ENCODE measurements at places on chromosomes 7 and 10. TPM values are rescaled to one million over a fixed set of nuclear protein-coding genes. Genes with fewer than 3 reads are reported as not detected.

The ARPC1A gene
- polyA plus RNA-seq = 149 TPM

The CCNJ gene
- polyA plus RNA-seq = 4.1 TPM

The CHAT gene
- not detected for polyA plus RNA-seq

The FKBP6 gene
- 0.50 TPM for polyA plus RNA-seq

The GIMAP8 gene
- polyA plus RNA-seq = 7.9 TPM

DNA sequence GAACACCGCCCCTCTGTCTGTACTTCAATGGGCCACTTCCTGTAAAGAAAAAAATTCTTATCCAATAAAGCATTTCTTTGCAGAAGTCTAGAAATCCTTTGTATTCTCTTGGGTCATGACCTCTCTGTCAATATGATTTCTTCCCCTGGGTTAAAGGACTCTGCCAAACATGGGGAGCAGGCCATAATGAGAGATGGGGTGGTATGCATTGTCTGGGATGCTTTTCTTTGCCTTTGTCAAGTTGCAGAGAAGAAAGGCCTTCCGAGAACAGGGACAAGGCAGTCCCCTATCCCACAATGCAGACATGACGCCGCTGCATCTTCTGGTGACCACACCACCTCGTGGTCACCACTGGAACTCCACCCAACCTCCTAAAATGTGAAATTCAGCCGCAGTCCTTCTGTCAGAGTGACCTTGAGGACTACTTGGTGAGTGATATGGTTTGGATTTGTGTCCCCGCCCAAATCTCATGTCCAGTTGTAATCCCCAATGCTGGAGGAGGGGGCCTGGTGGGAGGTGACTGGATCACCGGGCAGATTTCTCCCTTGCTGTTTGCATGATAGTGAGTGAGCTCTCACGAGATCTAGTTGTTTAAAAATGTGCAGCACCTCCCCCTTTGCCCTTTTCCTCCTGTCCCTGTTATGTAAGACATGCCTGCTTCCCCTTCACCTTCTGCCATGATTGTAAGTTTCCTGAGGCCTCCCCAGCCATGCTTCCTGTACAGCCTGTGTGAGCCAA is 15.2 kb upstream of the FRMPD2 start:
- peak; percentile 64 for DNase-seq
- H3K36me3 ChIP-seq = no peaks in the 10 kb centered on the region
- H3K27ac ChIP-seq = no peak overlapping the region
- H3K4me1 ChIP-seq = peaks cover 3% of the 10 kb centered on the region
- H3K4me3 ChIP-seq = no peak overlapping the region

DNA sequence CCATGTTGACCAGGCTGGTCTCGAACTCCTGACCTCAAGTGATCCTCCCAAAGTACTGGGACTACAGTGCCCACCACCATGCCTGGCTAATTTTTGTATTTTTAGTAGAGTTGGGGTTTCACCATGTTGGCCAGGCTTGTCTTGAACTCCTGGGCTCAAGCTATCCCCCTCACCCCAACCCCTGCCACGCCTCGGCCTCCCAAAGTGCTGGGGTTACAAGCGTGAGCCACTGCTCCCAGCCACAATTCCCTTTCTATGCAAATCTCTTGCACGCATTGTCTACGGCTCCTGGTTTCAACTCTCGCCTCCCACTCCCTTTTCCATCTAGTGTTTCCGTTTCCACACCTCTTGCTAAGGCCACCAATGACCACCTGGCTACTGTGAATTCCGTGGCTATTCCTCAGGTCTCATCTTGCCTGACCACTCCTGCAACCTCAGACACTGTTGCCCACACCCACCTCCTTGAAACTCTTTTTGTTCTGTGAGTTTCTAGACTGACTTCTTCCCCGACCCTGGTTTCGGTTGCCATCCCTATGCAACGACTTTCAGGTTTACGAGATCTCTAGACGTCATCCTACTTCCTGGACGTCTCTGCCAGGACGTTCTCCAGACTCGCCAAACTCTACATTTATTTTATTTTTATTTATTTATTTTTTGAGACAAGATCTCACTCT is 3.4 kb downstream of the CLDN3 start:
- no peak overlapping the region for H3K27ac ChIP-seq
- no peaks in the 10 kb centered on the region for H3K36me3 ChIP-seq
- DNase-seq = no peak
- no peak overlapping the region for H3K4me3 ChIP-seq
- H3K27me3 ChIP-seq = peaks cover 36% of the 10 kb centered on the region
- peaks cover 6% of the 10 kb centered on the region for H3K4me1 ChIP-seq

- DNase-seq = no peak
- no peak overlapping the region for H3K27ac ChIP-seq
These were observed 105.0 kb upstream of the DIP2C start for GRCh38 chr10:794382-794956.

DNA sequence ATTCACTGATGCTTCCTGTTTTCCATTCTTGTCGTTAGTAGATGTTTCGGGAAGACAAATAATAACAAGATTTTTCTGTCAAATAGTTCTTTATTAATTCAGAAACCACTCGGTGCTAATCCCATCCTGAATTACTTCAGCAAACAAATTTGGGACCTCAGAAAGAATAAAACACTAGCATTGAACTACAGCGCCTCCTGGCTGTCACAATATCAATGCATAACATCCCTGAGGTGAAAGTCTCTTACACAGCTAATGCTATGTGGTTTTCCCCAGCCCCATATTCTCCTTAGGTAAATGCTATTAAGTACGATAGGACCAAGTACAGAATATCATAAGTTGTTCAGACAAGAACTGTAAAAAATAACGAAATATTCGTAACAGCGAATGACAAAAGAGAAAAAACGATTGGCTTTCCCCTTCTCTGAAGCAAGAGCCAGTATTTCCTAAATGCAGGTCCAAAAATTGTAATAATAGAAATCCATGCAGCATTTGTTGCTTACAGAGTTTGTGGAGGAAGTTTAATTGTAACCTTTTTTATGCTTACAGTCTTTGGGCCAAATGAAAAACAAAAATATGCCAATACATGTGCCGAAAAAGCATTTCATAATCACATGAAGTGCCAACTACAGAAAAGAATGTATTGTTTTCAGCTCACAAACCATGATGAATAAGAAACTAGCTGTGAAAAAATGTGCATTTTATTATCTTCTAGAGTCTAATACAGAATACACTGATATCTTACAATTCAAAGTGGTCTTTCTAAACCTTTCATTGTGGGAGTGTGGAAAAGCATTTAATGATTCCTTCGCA is 47.3 kb downstream of the MYPN start:
- no peaks in the 10 kb centered on the region for H3K27me3 ChIP-seq
- H3K36me3 ChIP-seq = no peaks in the 10 kb centered on the region
- no peaks in the 10 kb centered on the region for H3K4me1 ChIP-seq

DNA sequence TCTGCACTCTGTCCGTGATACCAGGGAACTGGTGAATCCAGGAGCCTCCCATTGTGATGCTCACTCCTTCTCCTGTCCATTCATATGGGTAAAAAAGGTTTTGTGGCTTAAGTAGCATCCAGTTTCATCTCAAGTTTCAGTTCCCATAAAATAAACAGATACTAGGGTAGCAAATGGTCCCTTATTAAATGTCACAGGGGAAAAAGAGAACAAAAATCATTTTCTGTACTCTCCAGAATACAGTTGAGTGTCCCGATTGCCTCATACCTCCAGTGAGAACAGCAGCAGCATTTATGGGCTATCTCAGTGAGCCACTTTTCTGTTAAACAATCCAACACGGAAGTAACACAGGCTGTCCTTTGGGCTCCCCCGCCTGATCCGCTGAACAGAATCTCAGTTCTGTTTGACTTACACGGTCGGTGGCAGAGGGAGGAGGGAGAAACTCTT is 179.6 kb downstream of the CELF2 start:
- no peak overlapping the region for H3K27ac ChIP-seq
- H3K4me1 ChIP-seq = peaks cover 6% of the 10 kb centered on the region
- no peak overlapping the region for H3K4me3 ChIP-seq
- H3K27me3 ChIP-seq = no peaks in the 10 kb centered on the region
- H3K36me3 ChIP-seq = peaks cover 86% of the 10 kb centered on the region

- no peak for DNase-seq
- H3K4me3 ChIP-seq = no peak overlapping the region
- no peaks in the 10 kb centered on the region for H3K27me3 ChIP-seq
- H3K27ac ChIP-seq = no peak overlapping the region
- H3K4me1 ChIP-seq = no peaks in the 10 kb centered on the region
- H3K36me3 ChIP-seq = peaks cover 21% of the 10 kb centered on the region
These were observed 57.3 kb downstream of the COPG2 start for GRCh38 chr7:130611218-130611617.

- H3K36me3 ChIP-seq = no peaks in the 10 kb centered on the region
- H3K27me3 ChIP-seq = peaks cover 20% of the 10 kb centered on the region
- DNase-seq = no peak
- H3K4me1 ChIP-seq = peaks cover 6% of the 10 kb centered on the region
- H3K27ac ChIP-seq = no peak overlapping the region
- no peak overlapping the region for H3K4me3 ChIP-seq
These were observed 6.5 kb upstream of the RBM20 start for GRCh38 chr10:110637558-110638053.

- H3K27me3 ChIP-seq = no peaks in the 10 kb centered on the region
- no peak overlapping the region for H3K4me3 ChIP-seq
- no peak overlapping the region for H3K27ac ChIP-seq
- H3K4me1 ChIP-seq = no peaks in the 10 kb centered on the region
- no peak for DNase-seq
- no peaks in the 10 kb centered on the region for H3K36me3 ChIP-seq
These were observed 249.4 kb downstream of the NEBL start for GRCh38 chr10:20647756-20648155.

- H3K4me3 ChIP-seq = no peak overlapping the region
- no peaks in the 10 kb centered on the region for H3K27me3 ChIP-seq
- no peaks in the 10 kb centered on the region for H3K36me3 ChIP-seq
- H3K4me1 ChIP-seq = no peaks in the 10 kb centered on the region
- H3K27ac ChIP-seq = no peak overlapping the region
These were observed 1004.9 kb upstream of the POT1 start for GRCh38 chr7:125934539-125934938.

DNA sequence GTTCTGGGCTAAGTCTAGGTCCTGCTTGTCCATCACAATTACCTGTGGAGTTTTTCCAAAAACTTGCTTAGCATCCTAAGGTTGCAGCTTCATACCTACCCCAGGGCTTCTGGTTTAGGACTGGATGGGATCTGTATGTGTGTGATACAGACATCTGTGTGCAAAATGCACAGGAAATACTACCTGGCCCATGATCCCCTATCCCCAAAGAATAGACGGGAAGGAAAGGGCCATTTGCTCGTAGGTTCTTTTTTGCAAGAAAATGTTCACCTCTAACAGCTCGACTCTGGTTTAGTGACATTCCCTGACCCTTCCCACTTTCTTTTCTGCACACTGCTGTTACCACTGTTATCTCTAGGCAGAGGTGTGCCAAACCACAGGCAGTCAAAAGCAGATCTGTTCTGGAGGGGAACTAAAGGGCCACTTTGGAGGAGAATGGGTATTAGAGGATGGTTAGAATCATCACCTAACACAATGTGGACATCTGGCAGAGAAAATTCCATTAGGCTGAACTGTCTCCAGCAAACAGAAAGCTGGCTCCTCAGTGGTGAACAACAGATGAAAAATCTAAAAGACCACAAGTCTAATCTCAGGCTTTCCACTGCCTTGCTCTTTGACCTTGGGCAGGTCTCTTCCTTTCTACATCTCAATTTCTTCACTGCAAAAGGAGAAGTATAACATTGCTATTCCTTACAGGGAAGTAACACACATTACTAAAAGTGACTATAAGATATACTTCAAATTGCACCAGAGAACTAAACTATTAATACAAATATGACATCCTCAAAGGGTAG is 107.4 kb downstream of the UBE2H start:
- H3K4me1 ChIP-seq = peaks cover 25% of the 10 kb centered on the region
- no peaks in the 10 kb centered on the region for H3K27me3 ChIP-seq
- no peak overlapping the region for H3K27ac ChIP-seq
- no peak for DNase-seq
- peaks cover 5% of the 10 kb centered on the region for H3K36me3 ChIP-seq

DNA sequence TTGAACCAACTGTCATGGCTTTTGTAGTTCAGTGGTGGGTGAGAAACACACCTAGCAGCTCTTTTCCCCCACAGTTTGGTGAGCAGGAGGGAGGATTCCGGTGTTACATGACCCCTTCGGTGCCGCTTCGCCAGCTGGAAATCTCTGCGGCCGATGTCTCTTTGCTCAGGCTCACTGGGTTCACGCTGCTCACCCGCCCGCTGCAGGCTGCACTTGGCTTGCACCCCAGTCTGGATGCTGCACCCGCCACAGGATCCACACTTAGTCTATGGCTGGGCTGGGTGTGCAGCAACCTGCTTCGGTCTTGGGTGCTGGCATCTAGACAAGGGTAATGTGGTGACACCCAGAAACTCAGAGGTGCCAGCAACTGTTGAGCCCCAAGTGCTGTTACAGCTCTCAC is 191.8 kb downstream of the PON1 start:
- no peaks in the 10 kb centered on the region for H3K27me3 ChIP-seq
- no peaks in the 10 kb centered on the region for H3K4me1 ChIP-seq
- no peak overlapping the region for H3K27ac ChIP-seq
- no peak for DNase-seq
- H3K4me3 ChIP-seq = no peak overlapping the region

- H3K4me3 ChIP-seq = no peak overlapping the region
- H3K27ac ChIP-seq = no peak overlapping the region
- peaks cover 3% of the 10 kb centered on the region for H3K4me1 ChIP-seq
- H3K36me3 ChIP-seq = no peaks in the 10 kb centered on the region
These were observed 49.3 kb downstream of the CFAP46 start for GRCh38 chr10:132893090-132893489.

Data from thymus (tissue), 14 donors.